ENCODE measurements at places on chromosomes 7 and 10. TPM values are rescaled to one million over a fixed set of nuclear protein-coding genes. Genes with fewer than 3 reads are reported as not detected.

The MSMB gene
- total RNA-seq, result not detected

The SCRN1 gene
- total RNA-seq, result 56.3 TPM

The TCAF2 gene
- 0.36 TPM for total RNA-seq

The TMEM106B gene
- total RNA-seq, result 30.6 TPM

The GDF2 gene
- not detected for total RNA-seq

The VGF gene
- 22.7 TPM for total RNA-seq

The PRKG1 gene
- not detected for total RNA-seq

The OR2A7 gene
- not detected for total RNA-seq
